ENCODE measurements at places on chromosomes 6 and 20.
A peak's percentile ranks its signal among the peaks of the same experiment; 100 is the strongest.

GRCh38 chr20:31838646-31839292 lies 6.6 kb downstream of the FOXS1 start:
- no peak for DNase-seq

DNA sequence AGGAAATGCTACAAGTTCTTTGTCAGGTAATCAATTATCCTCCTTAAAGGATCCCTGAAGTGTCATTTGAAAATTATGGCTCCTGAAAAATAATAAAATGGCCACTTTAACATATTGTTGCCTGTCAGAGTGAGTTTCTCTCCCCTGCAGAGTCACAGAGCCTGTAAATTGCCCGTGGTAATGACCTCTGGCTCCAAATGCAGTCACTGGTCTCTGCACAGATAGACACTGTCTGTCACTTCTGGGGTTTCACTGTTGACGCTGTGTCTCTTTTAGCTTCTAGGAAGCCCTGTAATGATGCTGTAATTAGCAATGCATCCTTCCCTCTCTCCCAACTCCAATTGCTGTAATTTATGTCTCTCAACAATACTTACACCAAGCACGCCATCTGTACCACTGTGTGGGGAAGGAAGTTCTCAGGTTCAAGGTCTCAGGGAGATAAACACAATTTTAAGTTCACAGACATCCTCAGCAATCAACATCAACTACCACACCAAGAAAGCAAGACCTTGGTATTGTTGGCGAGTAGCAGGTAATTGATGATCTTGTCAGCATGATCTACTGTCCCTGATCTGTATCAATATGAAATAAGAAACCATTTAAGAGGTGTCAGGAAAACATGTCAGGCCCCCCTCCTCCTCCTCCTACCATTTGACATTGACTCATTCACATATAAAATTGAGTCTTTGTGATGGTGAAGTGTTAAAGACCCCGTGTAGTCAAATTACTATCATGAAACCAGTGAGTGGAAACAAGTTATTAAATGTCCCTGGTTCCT lies 91.2 kb upstream of the SULF2 start:
- no peak for DNase-seq

DNA sequence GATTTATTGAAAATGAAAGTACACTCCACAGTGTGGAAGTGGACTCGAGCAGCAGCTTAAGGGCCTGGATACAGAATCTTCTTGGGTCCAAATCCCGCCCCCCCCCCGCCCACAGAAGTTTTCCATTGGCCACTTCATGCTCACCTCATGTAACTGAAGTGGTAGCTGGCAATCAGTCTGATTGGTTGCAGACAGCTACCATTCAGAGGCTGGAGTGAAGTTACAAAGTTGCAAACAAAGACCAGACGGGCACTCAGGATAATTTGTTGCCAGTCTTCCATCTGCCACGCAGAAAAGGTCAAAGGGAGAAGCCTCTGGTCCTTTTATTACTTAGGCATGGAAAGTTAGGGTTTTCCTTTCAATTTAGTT lies 25.8 kb upstream of the FABP7 start:
- DNase-seq = peak; percentile 26

DNA sequence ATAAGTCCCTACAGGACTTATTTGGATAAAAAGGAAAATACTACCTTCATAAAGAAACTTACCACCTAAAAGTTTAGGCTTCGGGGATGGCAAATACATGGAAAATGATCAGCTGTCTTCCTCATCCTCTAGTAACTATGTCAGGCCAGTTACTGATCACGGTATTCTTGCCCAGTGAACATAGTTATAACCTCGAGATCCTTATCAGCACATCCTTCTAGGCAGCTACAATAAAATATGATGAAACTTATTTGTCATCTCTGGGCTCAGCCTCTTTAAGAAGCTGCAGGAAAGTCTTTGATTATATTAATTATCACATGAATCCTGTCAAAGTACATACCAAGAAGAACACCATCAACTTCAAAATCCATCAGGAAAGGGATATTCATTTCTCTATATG lies 41.8 kb downstream of the SF3B5 start:
- DNase-seq = no peak

- peak; percentile 76 for DNase-seq
Measured at GRCh38 chr6:134235937-134236751, 81.8 kb downstream of the SGK1 start.

- peak; percentile 93 for DNase-seq
Measured at GRCh38 chr6:145544041-145544440, 191.3 kb downstream of the EPM2A start.

GRCh38 chr6:154543628-154544027 lies 33.1 kb upstream of the CNKSR3 start:
- no peak for DNase-seq

GRCh38 chr6:100426241-100426640 lies 38.5 kb downstream of the SIM1 start:
- DNase-seq = no peak

- DNase-seq = peak; percentile 37
Measured at GRCh38 chr6:121093928-121094327, 240.4 kb downstream of the TBC1D32 start.

GRCh38 chr6:97630604-97631003 lies 347.6 kb upstream of the MMS22L start:
- DNase-seq = no peak

DNA sequence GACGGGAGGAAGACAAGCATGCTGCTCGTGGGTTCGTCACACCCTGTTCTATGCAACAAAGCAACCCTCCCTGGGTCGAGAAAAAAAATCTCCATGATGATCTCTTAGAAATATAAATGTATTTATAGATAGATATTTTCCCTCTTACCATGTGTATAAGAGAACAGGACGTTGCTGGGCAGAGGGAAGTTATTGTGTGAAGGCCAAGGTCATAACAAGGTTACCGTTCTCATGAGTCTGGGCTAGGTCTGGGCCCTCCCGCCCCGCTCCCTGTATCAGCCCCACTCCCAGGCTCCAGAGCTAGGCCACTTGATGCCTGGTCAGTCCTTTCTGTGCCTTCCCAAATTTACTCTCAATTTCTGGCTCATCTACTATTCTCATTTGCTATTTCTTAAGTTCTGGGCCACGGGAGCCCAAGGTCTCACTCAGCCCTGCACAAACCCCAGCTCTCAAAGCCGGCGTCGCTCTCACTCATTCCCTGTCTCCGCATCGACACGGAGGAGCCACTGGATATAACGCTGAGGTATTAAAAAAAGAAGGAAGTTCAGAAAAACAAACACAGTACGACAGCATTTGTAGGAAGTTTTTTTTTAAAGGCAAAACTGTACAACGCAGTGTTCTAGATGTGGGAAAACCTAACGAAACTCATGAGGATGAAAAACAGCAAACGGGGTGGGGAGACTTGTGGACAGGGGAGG lies 96.8 kb downstream of the PSMG4 start:
- DNase-seq = no peak

GRCh38 chr6:84605298-84605697 lies 159.1 kb downstream of the TBX18 start:
- no peak for DNase-seq

DNA sequence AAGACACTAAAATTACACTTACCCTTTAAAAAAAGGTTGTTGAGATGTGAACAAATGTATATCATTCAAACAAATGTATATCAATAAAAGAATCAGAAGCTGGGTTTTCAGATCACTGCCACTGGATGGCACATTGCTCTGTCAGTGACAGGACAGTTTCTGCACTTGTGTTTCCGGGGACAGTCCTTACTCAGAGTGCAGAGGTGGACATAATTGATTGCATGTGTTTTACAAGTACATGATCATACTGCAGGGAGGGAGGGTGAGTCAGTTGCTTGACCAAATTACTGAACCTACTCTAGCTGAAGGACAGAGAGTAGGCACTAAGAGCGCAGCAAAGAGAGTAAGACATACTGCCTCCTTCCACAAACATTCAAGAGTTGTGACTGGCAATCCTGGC lies 302.3 kb downstream of the TENT5A start:
- peak; percentile 93 for DNase-seq

DNA sequence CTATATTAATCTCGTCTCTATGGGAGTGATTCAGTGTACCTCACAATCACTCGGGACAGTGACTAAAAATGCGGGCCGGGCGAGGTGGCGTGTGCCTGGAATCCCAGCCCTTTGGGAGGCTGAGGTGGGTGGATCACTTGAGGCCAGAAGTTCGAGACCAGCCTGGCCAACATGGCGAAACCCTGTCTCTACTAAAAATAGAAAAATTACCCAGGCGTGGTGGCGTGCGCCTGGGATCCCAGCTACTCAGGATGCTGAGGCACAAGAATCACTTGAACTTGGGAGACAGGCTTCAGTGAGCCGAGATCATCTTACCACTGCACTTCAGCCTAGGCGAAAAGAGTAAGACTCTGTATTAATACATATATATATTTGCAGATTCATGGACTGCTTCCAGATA lies 17.4 kb downstream of the POPDC3 start:
- no peak for DNase-seq

DNA sequence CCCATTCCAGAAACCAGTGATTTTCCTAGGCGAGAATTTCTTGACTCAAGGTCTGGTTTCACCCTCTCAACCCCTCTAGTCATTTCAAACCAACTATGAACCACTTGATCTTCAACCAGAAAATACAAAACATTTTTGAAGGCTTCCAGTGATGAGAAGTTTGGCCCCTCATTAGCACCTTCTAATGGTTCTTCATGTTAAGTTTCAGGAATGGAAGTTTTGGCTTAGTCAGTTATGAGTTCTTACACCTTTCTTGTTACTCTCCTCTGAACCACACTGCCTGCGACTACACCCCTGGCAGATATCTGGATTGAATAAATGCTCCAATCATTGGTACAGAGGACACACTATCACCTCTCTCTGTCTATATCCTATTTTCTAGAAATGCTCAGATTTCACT lies 67.2 kb downstream of the GJA10 start:
- DNase-seq = no peak

GRCh38 chr6:12844284-12845223 lies 128.0 kb downstream of the PHACTR1 start:
- peak; percentile 35 for DNase-seq

GRCh38 chr6:146560607-146561006 lies 17.0 kb downstream of the RAB32 start:
- no peak for DNase-seq

GRCh38 chr20:51132279-51132678 lies 109.4 kb upstream of the KCNG1 start:
- DNase-seq = peak; percentile 14
